Activated T-cell treated with anti-CD3 and anti-CD28 coated beads, Interleukin-2, amount 50 U/mL, for 72 hours (primary cell): ENCODE measurements at places on chromosomes 3 and 15. TPM values are rescaled to one million over a fixed set of nuclear protein-coding genes. Genes with fewer than 3 reads are reported as not detected.

DNA sequence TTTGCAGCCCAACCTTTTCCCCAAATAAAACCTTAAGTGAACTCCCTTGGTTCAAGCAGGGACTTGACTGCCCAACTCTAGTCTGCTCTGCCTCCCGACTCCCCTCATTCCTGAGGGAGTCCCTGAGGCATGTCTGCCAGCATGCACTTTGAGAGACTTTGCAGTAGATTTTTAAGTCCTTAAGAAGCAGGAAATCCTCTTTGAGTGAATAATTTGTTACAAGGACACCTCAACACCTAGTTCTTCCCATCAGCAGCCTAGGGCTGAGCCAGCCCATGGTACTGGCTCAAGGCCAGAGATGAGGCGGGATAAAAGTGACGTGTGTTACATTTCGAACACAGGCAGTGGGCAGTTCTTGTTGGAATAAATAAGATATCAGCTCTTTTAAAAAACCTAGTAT is 204.3 kb upstream of the SLC2A2 start:
- no peak for DNase-seq

- DNase-seq, result no peak
These were observed 508.3 kb downstream of the SOX2 start for GRCh38 chr3:182220013-182220412.

GRCh38 chr15:64909546-64909945 is 2.2 kb upstream of the ANKDD1A start:
- no peak for DNase-seq

ST8SIA2 gene
- total RNA-seq, result not detected

GRCh38 chr3:53845103-53845880 is 927 bp downstream of the CHDH start:
- DNase-seq, result no peak

REC114 gene
- total RNA-seq, result not detected

DNA sequence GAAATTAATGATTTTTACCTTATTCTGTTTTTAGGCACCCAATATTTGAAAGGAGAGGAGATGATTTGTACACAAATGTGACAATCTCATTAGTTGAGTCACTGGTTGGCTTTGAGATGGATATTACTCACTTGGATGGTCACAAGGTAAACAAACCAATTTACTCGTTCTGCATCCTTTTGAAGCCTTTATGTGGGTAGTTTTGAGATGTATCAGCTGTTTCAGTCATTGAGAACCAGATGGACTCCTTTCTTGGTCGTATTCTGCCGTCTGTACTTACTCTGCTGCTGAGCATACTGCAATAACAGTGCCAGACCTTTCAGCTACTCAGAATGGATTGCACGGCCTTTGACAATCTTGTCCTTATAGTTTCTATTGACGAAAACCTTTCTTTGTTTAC is 13.3 kb downstream of the DNAJB11 start:
- no peak for DNase-seq

EMC7 gene
- 75.7 TPM for total RNA-seq

- no peak for DNase-seq
These were observed 247.7 kb downstream of the VGLL3 start for GRCh38 chr3:86743233-86743632.
